ENCODE measurements at places on chromosomes 7 and 10.

GRCh38 chr10:115818012-115818411 is 455.0 kb downstream of the GFRA1 start:
- DNase-seq: peak; percentile 24

GRCh38 chr7:31782411-31782991 is 95.5 kb downstream of the PPP1R17 start:
- peak; percentile 57 for DNase-seq

- DNase-seq: peak; percentile 6
These were observed 1.4 kb downstream of the CELF2 start for GRCh38 chr10:11018855-11019631.

GRCh38 chr7:151315038-151315655 is 26.5 kb upstream of the NUB1 start:
- DNase-seq: peak; percentile 40

DNA sequence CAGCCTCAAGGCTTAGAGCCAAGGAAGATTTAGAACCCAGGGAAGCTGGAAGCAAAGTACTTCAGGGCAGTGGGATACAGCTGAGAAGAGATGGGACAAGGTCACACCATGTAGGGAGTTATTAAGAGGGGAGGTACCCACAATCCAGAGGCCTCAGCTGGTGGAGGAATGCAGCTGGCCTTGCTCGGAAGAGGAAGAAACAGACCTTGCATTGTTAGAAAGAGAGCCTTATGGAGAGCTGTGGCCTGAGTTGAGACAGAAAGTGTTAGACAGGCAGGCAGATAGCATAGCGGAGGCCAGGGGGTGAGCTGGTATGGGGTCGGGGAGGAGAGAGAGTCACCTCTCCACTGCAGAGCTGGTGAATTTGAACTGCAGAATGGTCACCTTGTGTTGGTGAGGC is 173.1 kb downstream of the JCAD start:
- no peak for DNase-seq

DNA sequence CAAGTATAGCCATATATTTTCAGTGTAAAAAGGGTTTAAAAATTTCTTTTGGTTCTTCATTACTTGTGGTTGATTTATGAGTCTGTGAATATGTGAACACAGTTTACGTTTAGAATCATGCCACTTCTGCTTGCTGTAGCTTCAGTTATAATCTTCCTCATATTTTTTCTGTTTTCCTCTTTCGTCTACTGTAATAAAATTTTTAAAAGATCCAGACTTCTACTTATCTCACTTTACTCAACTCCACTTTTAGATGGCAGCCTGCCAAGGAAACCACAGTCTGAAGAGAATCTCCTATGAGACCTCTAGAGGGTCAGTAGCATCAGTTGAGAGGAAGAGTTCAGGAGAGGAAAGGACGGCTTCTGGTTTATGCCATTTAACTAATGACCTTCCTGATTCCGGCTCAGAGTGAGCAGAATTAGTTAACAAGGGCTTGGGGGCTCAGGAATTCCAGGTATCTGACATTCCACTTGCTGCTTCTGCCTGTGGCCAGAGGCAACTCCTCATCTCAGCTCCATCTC is 21.4 kb downstream of the CREB5 start:
- no peak for DNase-seq

DNA sequence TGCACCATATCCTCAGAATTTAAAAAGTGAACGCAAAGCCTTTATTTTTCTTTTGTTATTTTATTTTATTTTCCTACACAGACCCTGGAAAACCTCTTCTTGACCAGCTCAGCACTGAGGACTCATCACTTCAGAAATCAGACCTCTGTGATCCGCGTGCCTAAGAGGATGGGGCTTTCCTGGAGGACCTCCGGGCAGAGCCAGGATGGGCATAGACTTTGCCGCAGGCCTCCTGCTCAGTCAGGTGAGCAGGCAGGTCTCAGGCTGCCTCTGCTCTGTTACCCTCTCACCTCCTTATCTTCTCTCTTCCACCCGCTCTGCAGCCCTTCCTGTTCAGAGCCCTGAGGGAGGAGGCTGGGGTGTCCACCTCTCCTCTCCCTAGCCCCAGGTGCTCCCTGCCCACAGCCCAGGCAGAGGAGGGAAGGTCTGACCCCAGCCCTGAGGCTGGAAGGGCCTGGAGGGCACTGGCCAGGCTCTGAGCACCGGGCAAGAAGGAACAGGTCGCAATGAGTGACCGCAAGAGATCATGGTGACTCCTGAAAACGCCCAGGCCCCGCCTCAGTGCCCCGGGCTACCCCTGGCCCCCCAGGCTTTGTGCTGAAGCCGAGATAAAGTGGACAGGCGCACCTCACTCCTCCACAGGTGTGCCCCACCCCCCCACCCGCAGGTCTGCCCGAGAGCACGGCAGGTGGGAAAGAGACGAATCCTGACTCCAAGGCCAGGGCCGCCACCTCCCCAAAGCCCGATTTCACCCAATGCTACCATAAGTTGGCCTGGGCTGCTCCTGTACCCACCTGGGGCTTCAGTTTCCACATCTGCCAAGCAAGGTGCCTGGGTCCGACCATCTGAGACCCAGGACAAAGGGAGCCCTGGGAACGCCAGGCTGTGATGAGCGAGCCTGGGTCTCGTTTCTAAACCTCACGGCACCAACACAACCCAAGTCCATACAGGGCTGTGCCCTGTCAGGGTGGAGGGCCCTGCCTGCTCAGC is 2.8 kb downstream of the CALML5 start:
- no peak for DNase-seq

- DNase-seq: peak; percentile 67
These were observed 73.6 kb downstream of the OTUD1 start for GRCh38 chr10:23512355-23513058.

DNA sequence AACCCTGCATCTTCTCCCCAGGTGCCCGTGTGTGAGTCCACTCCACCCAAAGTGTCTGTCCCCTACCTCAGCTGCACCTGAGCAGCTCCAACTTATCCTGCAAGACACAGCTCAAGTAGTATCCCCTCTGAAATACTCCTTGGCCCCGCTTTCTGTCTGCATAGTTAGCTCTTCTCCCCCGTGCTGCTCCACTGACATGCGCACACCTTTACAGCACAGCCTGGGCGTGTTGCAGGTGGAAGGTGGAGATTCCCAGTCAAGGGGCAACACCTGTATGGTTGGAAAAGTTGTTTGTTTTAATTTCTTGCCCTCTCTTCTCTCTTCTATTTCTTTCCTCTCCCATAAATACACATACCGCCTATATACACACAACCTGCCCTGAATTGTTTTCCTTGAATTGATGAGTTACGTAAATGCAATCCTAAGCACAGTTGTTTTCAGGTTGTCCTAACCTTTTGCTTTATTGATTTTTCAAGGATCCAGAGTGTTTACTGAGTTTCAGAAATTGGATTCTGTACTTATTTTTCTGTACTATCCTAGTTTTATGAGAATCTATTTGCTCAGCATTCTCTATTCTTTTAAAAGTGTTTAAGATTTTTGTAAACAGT is 14.9 kb downstream of the MET start:
- no peak for DNase-seq

DNA sequence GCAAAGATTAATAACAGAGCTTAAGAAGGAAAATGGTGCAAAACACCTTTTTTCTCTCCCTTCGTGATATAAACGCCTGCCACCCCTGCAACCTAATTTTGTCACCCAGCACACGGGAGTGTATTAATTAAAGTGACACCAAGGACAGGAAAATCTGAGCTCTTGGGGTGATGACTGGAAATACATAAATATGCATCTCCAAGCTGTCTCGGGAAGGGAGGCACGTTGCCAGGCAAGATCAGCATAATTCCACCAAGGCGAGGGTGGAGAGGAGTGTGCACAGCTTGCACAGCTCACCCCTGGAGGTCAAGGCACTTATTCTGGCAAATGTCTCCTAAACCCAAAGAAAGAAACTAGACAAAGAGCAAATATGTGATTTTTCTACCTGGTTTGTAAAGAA is 700.9 kb downstream of the GRID1 start:
- no peak for DNase-seq

DNA sequence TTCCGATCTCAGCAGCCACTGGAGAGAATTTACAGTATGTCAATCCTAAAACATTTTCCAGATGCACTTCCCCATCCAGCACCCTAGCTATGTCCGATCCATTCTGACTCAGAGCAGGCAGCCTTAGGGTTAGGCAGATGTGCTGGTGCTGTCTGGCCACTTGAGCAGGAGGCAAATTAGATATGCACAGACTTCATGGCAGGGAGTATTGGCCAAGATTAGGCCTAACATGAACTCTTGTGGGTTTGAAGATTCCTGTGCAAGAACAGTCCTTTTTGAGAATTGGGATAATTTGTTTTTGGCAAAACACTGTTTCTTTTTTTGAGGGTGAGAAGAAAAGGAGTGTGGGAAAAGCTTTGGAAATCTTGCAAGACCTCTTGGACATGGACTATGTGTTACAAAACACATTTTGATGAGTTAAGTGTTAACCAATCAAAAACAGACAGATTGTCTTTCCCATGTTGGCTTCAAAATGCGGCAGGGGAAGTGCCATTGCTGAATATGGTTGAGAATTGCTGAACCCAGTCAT is 218.6 kb upstream of the INHBA start:
- no peak for DNase-seq

DNA sequence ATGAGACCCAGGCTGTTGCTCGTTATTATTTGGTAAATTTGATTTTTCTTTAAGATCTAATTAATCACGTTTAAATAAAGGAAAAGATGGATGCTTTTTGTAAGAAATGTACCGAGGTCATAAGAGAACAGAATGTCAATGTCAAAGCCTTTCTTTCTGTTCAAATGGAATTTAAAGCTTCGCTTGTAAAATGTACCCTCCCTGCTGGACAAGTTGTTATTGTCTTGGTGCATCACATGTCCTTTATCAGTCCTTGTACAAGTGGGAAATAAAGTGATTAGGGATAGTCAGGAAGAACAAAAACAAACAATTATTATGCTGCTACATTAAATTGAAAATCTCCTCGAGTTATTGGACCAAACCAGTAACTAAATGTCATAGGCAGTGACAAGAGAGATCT is 363.2 kb downstream of the PHTF2 start:
- peak; percentile 27 for DNase-seq

DNA sequence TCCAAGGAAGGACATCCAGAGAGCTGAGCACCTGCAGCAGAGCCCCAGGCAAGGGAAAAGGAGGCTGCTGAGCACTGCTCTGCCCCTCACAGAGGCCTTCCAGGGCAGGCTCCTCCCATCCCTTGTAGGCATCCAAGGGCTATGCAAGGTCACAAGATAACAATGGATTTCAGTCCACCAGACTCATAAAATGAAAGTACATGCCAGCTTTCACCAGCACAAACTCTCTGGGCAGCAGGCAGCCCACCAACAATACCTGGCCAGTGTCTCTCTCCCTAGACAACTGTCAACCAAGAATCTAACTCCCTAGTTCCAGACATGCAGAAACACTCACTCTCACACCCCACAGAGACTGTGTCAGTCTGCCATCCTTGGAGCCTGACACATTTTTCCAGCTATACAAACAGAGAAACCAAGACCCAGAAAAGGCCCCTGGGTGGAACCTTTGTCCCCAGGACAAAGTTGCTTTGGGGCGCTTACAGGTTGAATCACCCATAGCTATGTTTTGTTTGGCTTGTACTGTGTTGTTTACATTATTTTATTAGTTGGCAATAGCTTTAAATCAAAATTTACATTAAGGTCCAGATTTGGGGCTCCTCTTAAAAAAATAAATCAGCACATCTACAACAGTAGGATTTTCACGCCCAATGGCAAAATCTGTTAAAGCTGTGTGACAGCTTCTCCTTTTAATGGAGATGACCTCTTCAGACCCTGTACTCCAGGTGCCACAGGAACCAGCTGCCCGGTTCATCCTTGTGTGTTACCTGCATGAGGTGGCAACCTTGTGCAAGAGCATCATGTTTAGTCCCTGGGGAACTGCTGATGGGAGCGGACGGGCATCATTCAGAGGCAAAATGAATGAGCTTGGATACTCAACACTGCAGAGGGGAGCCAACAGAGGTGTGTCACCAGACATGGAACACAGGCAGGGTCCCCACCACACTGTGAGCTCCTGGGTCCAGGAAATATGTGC is 5.2 kb downstream of the GRID1 start:
- DNase-seq: no peak

DNA sequence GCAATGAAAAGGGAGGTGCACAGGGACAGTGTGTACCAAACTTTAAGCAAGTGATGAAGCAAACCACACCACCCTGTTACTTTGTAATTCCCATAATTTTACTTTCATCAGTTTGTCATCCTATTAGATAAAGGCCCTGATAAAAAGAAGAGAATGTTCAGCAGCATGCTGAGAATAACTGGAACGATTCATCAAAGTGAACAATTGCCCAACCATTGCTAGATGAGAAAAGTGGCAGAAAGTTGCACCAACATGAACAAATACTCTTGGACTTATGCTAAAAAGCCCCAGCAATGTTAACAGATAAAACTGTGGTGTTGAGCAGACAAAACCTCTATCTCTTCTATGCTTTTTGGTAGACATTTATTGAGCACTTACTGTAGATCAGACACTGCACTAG is 75.5 kb upstream of the PCGF5 start:
- no peak for DNase-seq

GRCh38 chr10:93485690-93486089 is 3.6 kb upstream of the MYOF start:
- DNase-seq: no peak

Data from foreskin melanocyte (primary cell).